Activated naive CD4-positive, alpha-beta T cell treated with Interleukin-2 at 50 U/mL for 16 hours (primary cell): ENCODE measurements at places on chromosomes 4 and X.

DNA sequence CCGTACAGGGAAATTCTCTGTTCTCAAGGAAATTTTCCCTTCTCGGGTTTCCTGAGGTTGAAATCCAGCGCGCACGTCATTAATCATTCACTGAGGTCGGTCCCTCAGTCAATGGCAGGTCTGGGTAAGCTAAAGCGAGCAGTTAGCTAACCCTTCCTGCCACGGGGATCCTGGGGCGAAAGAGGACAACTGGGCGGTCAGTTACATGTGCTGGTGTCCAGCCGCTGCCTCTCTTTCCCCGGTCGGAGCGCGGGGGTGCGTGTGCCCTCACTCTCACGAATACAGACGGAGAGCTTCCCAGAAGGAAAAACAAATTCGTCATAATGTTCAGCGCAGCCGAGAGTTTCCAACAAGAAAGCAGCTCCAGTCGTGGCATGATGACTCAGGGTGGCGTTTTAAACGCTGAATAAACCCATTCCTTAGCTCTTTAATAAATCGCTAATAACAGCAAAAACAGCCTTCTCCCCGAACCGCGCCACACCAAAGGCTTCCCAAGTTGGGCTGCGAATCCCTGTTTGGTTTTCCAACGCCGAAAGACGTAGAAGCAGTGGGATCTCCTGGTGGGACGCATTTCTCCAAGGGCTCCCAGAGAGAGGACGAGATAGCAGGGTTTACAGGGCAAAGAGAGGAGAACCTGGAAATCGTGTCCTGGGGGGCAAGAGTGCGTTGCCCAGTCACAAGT lies 752 bp upstream of the FGF5 start:
- no peak for DNase-seq

DNA sequence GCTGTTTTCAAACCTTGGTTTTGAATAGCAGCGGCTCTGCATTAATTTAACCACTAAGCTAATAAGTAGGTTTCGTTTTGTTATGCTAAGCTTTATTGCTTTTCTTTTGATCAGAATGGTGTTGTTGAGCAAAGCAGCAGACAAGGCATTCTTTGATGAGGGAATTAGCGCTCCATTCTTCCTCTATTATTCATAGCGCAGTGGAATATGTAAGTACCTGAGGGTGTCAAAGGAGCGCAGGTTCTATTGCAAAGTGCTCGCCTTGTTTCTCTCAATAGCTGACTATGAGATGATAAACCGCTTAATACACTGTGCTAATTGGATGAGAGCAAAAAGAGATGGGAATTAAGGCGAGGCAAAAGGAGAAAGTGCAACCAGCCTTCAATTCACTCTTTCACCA lies 16.3 kb downstream of the ARX start:
- DNase-seq, result no peak

- DNase-seq, result no peak
Observed at GRCh38 chrX:144732588-144732987, 514.7 kb upstream of the SPANXN1 start.

GRCh38 chr4:71198958-71199357 lies 139.9 kb upstream of the SLC4A4 start:
- DNase-seq, result no peak

DNA sequence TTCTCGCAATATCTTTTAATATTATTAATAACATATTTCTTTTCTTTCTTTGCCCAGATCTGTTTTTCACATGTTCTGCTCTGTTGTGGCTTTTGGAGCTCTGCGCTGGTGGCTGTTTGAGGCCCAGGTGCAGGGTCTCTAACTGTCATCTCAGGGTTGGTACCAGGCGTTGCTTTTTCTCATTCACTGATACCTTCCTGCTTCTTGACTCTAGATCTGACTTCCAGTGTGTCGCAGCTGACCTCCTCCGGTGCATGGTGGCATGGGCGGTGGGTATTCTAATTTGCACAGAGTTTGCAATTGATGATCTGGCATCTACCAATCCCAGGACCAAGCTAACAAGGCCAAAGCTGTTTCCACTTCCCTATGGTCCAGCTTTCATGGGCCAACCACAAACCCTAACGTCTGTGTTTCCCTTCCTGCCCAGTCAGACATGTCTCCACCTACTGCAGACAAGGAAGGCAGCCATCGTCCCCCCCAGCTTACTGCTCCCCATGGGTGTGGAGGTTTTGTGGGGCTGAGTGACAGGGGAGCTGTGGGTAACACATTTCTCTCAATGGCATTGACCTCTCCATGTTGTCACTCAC lies 25.2 kb downstream of the LETM1 start:
- no peak for DNase-seq

GRCh38 chrX:122504026-122504425 lies 680.1 kb upstream of the GRIA3 start:
- DNase-seq, result no peak

DNA sequence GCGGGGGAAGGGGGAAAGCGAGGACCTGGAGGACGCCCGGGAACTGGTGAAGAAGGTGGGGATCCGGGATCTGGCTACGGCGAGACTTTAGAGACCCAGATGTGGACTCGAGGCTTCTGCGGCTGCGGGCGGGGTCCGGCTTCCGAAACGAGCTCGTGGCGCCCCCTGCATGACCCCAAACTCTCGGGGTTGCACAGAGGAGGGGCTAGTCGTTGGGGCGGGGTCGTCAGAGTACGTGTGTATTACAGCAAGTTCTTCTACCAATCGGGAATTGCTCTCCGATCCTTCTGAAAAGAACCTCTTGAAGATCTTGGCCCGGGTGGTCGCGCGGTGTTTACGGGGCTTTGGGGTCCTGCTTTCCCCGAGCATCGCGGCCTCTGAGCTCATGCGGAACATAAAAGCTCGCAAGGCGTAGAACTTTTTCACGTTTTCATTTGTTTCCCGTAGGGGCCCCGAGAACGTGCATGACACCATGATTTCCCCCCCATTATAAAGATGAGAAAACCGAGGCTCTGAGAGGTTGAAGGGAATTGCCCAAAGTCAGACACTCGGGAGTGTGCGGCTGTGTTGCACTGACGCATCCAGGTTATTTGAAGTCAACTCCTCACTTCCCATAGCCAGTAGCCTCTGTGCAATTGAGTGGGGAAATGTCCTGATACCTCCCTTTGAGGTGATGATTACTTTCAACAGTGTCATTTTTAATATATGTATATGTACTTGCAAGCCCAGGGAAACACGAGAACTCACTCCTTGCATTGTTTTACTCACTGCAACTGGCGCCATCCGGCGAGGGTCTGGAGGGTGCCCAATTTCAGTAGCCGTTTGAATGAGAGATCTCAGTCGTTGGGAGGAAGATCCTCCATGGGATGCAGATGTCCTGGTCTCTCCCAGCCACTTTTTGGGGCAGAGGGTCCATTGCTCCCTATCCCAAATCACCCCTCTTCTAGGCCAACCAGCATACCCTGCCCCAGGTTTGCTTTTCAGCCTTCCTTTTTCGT lies at the start of gene BEND4:
Gene BEND4 (minus strand): TSS at position 149 of the 998 bp plus-strand sequence. CDS start 512 bp downstream, outside the sequence.
- DNase-seq, result no peak

GRCh38 chrX:19571711-19572110 lies 56.4 kb upstream of the MAP3K15 start:
- DNase-seq, result peak; percentile 30

GRCh38 chr4:139635966-139636365 lies 29.7 kb upstream of the MGST2 start:
- DNase-seq, result no peak

DNA sequence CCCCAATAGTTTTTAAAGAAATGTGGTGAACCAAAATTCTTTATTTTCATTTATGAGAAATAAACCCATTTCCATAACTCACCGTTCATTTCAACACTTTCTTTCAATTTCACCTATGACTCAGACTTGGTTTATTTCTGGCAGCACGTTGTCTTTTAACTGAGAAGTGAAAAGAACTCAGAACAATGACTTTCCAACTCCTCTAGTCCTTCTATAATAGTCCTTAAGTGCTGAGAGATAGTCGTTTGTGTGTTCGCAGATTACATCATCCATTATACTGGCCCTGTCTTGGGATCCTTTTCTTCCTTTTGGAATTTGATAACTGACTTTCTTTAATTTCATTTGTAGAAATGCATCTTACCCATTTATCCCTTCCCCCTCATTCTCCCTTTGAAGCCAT lies 113.6 kb downstream of the GLUD2 start:
- DNase-seq, result no peak

- DNase-seq, result no peak
Observed at GRCh38 chr4:103429283-103429682, 231.1 kb upstream of the CENPE start.

DNA sequence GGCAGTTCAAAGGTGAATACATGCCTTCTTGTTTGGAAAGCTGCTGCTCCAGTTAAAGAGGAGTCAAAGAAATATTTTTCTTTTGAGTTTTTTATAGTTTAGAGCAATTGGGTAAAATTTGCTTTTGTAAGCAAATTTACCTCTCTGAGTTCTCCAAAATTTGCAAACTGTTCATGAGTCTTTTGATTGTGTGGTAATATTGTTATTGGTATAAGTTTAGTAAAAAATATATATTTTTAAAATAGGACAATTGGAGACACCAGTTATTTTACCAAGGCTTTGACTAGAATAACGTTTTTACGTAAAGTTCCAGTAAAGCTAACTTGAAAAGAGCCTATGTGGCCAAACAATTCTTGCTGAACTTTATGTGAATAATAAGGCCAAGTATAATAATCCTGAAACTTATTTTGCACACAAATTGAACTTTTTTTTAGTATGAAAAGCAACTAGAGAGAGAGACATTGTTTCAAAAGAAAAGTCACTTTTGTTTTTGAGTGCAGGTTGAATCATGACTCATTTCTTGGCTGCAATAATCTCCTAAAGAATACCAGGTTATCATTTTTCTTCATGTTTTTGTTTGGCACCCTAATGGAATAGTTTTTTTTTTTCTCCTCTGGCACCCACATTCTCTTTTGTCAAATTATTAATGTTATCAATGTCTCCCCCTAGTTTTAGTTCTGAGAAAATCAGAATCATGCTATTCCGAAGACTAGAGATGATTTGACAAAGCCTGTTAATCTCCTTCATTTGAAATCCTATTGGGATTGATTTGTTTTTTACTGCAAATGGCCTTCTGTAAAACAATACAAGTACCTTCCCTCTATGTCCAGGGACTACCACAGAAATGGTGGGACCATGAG lies 57.1 kb downstream of the UGT2B10 start:
- DNase-seq, result no peak

GRCh38 chr4:153817466-153817865 lies 28.6 kb upstream of the SFRP2 start:
- DNase-seq, result no peak

GRCh38 chr4:158624889-158625478 lies 46.7 kb downstream of the C4orf46 start:
- no peak for DNase-seq

GRCh38 chr4:81659051-81659450 lies 187.3 kb upstream of the RASGEF1B start:
- DNase-seq, result no peak

- no peak for DNase-seq
Observed at GRCh38 chr4:109552237-109552636, 7.8 kb upstream of the MCUB start.

- DNase-seq, result peak; percentile 19
Observed at GRCh38 chr4:73257651-73258435, 755 bp downstream of the ANKRD17 start.

GRCh38 chr4:10178763-10179162 lies 62.2 kb upstream of the WDR1 start:
- no peak for DNase-seq

GRCh38 chrX:82813671-82814078 lies 694.4 kb upstream of the POU3F4 start:
- no peak for DNase-seq

GRCh38 chrX:128754130-128754529 lies 701.9 kb upstream of the ACTRT1 start:
- no peak for DNase-seq

- DNase-seq, result no peak
Observed at GRCh38 chr4:3342182-3342854, 49.5 kb downstream of the RGS12 start.

- DNase-seq, result no peak
Observed at GRCh38 chr4:139839403-139840031, 173.9 kb downstream of the MGST2 start.

DNA sequence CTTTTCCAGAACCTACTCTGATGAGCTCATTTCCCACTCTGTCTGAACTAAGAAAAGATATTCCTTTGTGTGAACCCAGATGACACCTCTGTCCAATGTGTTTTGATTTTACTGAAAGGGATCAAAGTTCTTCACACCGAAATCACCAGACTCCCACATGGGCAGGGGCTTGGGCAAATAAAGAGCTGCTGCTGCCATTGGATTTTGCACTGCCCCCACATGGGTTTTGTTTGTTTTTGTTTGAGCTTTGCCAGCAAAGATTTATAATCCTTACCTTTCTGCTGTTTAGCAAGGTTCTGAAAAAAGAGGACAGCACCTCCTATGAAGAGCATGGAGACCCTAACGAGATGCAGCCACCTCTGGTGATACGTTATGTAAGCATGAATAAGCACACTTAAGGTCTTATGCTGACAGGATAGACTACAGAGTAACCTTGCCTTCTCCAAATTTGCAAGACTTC lies 44.3 kb downstream of the HSD17B13 start:
- DNase-seq, result no peak

- DNase-seq, result no peak
Observed at GRCh38 chrX:55007656-55008055, 7.5 kb downstream of the APEX2 start.

- DNase-seq, result no peak
Observed at GRCh38 chr4:143359644-143360193, 23.0 kb downstream of the GAB1 start.

- no peak for DNase-seq
Observed at GRCh38 chr4:71807469-71807868, 23.6 kb upstream of the GC start.

- no peak for DNase-seq
Observed at GRCh38 chr4:41256131-41256739, 493 bp upstream of the UCHL1 start.

DNA sequence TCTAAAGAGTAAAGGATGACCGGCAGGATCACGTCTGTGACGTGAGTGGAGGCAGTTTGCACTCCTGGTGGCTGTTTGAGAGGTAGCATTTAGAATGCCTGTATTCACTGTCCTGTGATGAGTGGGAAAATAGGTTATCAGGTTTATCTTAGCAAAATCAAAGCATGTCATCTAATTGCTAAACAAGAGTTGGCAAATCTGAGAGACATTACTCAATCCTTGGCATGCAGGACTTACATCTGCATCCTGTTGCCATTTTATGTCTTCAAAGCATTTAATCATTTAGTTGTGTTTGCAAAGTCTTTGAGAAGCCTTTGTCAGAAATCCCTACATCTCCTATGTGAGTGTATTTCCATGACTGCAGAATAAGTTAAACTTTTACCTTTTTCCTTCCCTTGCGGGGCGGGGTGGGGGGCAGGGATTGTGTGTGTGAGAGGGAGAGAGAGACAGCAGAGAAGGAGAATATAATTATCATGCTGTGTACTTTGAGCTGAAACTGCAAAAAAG lies 41.4 kb upstream of the MSANTD1 start:
- no peak for DNase-seq

GRCh38 chr4:73311428-73311827 lies 52.8 kb upstream of the ANKRD17 start:
- DNase-seq, result no peak

DNA sequence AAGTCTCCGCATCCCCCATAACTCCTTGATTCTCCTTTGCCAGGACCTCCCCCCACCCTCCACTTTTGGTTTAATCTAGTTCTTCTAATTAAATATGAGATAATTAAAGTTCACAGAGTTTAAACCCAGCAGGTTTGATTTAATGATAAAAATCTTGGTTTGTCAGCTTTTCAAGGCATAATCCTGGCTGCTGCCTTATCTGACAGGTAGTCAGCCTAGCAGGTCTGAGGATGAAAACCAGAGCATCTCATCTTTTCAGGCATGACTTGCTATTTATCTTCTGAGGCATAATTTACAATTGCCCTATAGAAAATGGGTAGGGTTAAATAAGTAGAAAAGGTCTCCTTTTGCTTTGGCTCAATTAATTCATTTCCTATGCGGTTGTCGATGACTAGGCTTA lies 591.2 kb downstream of the RPA4 start:
- no peak for DNase-seq

GRCh38 chr4:159432436-159432835 lies 329.6 kb downstream of the RAPGEF2 start:
- no peak for DNase-seq
